ENCODE measurements at places on chromosomes 5 and 9. TPM values are rescaled to one million over a fixed set of nuclear protein-coding genes. Genes with fewer than 3 reads are reported as not detected.

GRCh38 chr5:151037561-151038411 is 17.4 kb downstream of the GPX3 start:
- DNase-seq = no peak

DNA sequence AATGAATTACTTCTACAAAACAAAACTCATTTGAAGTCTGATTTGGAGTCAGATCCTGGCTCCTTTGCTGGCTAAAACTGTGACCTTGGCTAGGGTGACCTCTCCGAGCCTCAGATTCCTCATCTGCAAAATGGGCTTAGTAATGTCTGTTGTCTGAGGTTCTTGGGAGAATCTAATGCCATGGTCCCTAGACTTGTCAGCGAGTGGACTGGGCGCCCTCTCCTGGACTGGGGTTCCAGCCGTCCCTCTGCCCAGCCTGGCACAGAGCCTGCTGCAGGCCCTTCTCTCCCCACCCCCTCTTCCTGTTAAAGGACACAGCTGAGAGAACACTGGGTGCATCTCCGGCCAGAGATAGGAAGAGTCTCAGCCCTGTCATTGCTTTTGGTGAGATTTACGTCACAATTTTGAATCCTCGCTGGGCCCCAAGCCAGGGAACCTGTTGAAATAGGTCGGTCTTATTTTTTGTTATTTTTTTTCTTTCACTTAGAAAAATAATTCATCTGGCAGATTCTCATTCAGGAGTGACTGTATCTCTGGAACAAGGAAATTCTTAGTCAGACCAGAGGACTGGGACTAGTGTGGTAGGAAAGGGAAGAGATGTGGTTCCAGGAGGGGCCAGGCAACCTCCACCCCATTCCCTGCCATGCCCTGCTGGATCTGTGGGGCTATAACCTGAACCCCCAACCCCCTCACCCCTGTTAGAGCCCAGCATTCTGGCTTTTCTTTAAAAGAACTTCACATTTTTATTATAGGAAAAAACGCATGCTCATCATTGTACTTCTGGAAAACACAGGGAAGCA is 48.2 kb upstream of the RPL26L1 start:
- peak; percentile 88 for DNase-seq

DNA sequence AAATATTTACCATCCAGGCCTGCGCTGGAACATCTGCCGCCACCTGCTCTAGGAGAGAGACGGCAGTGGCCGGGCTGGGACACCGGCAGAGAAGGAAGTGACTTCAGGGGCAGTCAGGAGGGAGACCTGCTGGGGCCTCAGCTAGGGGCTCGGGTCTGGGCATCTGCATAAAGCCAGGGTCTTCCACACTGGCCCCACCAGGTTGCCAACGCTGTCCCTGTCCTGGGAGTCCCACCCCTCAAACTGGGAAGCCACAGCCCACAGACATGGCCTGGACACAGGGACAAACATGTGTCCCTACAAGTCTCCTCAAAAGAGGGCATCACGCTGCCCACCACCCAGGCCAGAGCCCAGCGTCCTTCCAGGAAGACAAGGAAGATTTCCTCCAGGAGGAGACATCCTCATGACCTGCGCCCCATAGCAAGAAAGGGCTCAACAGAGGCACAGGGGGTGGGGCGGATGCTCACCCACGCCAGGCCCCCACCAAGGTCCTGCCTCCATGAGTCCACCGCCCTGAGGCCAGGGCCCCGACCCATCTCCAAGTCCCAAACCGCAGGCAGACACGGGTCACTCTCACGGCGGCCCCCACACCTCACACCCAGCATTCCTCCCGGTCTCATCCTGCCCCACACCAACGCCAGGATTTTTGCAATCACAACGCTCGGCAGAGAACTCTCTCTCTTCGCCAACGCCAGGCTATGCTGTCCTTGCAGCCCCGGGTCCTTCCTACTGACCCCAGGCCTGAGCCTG is 9.0 kb downstream of the VAV2 start:
- no peak for DNase-seq

- DNase-seq = no peak
Measured at GRCh38 chr9:78236551-78236910, 656 bp downstream of the CEP78 start.

- no peak for DNase-seq
Measured at GRCh38 chr5:87526131-87526530, 113.4 kb upstream of the CCNH start.

DNA sequence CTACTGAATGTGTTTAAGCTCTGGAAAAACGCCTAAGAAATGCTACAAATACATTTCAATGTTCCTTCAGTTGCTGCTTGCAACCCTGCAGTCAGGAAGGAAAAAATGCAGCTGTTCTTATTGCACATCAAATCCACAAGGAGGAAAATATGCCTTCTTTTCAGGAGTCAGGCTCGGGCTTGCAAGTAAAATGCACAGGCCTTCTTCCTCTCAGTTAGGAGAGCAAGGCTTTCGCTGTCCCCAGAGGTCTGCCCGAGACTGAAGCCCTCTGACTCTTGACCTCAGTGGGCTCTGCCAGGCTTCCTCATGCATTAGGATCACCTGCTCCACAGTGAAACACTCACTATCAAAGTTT is 899 bp upstream of the SHC3 start:
- no peak for DNase-seq

MARCOL gene
- total RNA-seq = not detected

SMARCA2 gene
- total RNA-seq = 39.9 TPM

ZBED3 gene
- total RNA-seq = 0.09 TPM

RFX3 gene
- 0.28 TPM for total RNA-seq

VLDLR gene
- total RNA-seq = 1.1 TPM

Measured in SJSA1 (cell line).